Fibroblast of skin of back (primary cell): ENCODE measurements at places on chromosomes 7 and 10.

DNA sequence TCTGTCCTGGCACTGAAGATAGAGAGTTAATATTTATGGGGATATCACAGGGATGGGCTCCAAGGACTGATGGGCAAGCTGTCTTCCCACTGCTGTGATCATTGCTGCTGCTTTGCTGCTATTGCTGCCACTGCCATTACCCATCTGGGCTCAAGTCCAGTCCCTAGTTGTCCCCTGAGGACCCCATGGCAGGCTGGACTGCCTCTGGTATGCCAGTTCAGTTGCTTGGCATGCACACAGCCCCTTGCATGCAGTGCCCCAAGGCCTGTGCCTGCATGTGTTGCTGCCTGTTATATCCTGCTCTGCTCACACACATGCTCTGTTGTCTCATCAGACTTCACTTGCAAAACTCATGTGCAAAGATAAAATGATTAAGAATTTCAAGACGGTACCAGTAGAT is 109.5 kb downstream of the ADRA2A start:
- DNase-seq, result no peak

GRCh38 chr7:31562002-31562401 is 48.1 kb downstream of the ITPRID1 start:
- DNase-seq, result no peak

DNA sequence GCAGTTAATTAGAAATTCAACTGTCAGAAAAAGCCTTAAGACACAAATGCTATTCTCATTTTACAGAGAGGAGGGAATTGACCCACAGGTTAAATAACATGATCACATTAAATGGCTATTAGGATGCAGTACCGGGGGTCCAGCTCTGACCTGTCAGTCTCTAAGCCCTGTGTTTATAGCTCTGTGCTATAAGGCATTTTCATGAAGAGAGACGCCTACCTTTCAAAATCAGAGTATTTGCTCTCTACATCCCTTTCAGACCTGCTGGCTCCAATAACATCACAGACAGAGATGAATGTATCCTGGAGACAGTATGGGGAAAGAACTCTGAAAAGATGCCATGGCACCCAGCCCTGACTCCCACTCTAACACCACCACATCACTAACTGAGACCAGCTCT is 189.9 kb upstream of the PRSS58 start:
- DNase-seq, result no peak

- DNase-seq, result no peak
Observed at GRCh38 chr7:24715171-24715570, 42.1 kb downstream of the GSDME start.

DNA sequence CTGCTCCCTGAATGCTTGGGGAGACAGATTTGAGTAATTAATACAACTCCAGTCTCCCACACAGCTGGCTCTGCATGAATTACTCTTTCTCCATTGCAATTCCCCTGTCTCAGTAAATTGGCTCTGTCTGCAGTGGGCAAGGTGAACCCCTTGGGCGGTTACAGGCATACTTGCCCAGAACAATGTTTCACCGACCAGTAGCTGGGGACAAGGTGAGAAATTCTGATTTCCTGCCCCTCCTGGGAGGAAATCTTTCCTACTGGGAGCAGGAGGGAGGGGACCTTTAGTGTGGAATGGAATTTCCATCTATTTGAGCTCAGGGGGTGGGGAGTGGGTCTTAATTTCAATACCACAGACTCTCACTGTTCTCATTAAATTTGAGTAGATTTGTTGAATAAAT is 42.2 kb upstream of the FZD9 start:
- no peak for DNase-seq

DNA sequence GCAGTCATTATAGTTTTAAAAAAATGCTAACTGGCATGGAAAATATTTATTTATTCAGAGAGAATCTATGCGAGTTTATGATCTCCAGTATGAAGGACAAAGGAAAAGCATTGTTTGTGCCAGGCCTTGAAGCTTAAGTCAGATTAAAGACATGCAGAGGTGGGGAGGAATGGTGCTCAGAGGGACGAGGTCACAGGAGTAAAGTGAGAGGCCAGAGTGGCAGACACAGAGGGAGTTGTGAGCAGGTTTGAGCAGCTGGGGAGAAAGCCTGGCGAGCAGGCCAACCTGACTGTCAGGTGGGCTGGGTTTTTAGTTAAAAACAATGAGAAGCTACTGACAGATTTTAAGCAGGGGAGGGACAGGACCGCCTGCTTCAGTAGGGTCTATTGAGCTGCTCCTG is 6.8 kb upstream of the CCNY start:
- DNase-seq, result no peak

GRCh38 chr10:98533746-98534445 is 87.2 kb upstream of the HPS1 start:
- DNase-seq, result peak; percentile 57

DNA sequence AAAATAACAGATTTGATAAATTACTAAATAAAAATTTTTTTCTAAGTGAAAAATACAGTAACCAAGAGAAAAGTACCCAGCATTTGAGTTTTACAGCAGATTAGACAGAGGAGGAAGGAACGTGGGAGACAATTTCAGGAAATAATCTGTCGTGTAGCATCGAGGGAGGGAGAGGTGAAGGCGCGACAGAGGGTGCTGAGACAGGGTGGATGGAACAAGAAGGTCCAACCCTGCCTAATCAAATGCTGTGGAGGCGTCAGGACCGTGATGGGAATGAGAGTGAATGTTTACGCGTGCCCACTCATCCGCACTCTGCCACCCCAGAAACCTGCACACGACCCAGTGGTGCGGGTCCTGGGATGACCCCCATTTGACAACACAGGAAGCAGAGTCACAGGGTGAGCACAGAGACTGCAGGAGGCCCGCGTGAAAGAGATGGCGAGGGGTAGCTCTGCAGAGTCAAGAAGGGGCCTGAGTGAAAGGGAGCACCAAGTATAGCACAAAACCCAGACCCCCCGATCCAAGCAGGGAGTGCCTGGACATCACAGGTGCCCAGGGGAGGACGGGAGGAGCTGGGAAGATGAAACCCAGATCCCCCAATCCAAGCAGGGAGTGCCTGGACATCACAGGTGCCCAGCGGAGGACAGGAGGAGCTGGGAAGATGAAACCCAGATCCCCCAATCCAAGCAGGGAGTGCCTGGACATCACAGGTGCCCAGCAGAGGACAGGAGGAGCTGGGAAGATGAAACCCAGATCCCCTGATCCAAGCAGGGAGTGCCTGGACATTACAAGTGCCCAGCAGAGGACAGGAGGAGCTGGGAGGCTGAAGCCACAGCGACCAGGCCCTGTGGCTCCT is 558.9 kb downstream of the DNAJB6 start:
- no peak for DNase-seq

GRCh38 chr10:95640891-95641315 is 15.6 kb downstream of the ALDH18A1 start:
- DNase-seq, result no peak

DNA sequence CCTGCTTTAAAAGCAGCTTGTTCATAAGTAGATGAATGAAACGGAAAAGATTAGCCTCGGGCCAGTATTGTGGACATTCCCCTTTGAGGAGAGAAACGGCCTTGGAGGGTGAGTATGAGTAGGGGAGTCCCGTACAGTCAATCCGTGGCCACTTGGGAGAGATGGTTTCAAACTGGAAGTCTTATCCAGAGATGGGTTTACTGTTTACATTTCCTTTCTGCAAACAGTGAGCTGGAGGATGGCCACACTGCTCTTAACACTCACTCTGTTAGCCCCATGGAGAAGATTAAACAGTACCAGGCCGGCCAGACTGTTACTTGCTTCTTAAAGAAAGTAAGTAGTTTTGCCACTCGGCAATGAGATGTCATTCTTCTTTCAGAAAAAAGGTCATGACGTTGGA is 20.3 kb downstream of the CALHM2 start:
- DNase-seq, result no peak

GRCh38 chr7:4282434-4283223 is 399.5 kb upstream of the FOXK1 start:
- peak; percentile 38 for DNase-seq

DNA sequence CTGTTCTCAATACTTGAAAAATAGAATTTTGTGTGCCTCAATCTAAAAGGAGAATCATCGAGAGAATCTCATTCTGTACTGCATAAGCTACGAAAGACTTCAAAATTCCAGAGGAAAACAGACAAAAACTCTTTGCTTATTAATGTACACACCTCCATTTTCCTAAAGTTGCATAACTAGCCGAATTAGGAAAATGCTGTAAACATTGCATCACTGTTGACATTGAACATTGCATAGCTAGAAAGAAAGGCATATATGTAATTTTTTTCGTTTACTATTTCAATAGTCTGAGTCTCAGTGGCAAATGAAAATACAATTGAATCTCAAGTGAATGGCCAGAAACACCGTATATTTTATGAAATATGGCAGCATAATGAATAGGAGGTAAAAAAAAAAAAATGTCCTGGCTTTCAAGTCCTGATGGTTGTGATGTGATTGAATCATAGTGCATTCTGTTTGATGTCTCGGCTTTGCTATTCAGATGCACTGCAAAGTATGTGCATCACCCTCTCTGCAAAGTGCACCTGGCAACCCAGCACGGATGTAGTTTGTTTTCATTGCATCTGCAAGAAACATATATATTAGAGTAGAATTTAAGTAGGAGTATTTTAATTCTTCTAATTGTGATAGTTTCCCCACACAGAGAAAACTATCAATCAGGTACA is 196.7 kb downstream of the VTI1A start:
- DNase-seq, result no peak

DNA sequence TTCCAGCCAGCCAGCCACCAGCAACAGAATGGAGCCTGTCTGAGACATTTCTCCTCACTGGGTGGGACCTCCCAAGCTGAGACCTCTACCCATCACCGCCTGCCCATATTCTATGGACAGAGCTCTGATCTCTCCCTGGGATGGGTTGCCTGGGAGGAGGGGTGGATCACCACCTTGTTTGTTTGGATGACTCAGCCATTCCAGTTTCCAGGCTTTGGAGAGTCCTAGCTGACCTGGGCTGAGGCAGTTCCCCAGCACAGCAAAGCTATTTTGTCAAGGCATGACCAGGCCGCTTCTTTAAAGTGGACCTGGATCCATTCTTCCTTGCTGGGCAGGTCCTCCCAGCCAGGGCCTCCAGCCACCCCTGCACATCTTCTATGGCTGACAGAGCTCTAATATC is 982.3 kb downstream of the DNAJB9 start:
- DNase-seq, result no peak

DNA sequence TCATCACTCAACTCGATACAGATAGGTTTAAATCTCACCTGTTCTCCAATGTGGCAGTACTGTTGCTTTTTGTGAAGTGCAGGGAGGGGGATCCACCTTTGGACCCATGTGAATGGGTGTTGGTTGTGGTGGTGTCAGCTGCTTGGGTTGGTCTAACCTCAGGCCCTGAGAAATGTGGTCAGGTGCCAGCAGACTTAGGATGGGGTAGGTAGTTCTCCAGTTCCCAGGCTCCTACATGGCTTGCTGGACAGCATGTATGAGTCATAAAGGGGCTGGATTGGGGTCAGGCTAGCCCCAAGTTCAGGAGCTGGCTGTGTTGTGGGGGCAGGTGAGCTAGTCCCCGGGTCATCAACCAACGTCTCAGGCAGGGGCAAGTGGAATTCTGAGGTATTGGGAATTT is 472.6 kb upstream of the CNTNAP2 start:
- no peak for DNase-seq

DNA sequence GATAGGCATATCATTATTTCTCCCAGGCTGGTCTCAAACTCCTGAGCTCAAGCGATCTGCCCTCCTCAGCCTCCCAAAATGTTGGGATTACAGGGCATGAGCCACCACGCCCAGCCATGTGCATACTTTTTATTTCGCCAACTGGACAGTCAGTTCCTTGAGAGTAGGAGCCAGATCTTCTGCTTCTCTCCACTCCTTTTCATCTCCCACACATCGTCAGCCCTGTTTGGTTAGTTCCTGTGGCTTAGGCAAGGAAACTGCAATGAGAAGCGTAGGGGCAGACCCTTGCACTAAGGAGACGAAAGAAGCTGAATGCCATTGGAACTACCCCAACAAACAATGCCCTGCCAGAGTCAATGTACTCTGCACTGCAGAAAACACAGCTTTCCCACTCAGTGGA is 178.2 kb downstream of the TRIL start:
- no peak for DNase-seq

DNA sequence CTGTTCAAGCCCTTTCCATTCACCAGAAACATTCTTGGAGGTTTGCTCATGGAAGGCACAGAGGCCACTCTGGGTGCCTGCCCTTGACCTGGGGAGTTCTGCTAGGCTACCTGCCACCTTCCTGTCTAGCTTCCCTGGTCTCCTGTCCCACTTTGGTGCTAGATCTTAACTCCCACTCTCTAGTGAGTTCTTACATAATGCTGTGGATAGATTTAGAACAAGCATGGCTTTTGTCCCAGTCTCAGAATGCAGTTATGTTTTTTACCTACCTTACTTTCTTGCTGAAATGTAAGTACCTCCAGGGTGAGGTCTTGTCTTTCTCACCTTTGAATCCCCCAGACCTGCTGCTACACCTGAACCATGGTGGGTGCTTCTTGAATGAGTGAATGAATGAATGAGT is 1252.3 kb downstream of the TYW1 start:
- no peak for DNase-seq

GRCh38 chr10:70348228-70348850 is 34.1 kb downstream of the LRRC20 start:
- peak; percentile 46 for DNase-seq

DNA sequence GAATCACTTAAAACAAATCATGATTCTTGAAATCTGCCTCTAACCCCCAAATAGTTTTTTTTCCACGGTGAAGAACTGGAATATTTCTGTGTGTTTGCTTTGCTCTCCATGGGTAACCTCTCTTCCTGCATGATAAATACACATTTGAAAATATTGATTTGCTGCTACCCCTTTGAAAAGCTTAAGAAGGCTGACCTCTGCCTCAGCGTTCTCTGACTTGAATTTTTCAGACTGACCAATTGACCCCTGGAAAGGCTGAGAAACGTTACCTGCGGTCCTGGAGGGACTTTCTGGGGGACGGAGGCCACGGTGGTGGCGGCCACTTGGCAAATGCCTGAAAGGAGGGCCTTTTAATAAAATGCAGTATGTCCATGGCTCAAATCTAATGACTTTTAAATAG is 520.2 kb downstream of the LRMDA start:
- DNase-seq, result no peak

- peak; percentile 93 for DNase-seq
Observed at GRCh38 chr10:4069491-4069890, 284.5 kb upstream of the KLF6 start.

GRCh38 chr10:1579671-1580070 is 157.7 kb downstream of the ADARB2 start:
- DNase-seq, result no peak

- DNase-seq, result no peak
Observed at GRCh38 chr10:33139181-33139646, 181.2 kb upstream of the ITGB1 start.

DNA sequence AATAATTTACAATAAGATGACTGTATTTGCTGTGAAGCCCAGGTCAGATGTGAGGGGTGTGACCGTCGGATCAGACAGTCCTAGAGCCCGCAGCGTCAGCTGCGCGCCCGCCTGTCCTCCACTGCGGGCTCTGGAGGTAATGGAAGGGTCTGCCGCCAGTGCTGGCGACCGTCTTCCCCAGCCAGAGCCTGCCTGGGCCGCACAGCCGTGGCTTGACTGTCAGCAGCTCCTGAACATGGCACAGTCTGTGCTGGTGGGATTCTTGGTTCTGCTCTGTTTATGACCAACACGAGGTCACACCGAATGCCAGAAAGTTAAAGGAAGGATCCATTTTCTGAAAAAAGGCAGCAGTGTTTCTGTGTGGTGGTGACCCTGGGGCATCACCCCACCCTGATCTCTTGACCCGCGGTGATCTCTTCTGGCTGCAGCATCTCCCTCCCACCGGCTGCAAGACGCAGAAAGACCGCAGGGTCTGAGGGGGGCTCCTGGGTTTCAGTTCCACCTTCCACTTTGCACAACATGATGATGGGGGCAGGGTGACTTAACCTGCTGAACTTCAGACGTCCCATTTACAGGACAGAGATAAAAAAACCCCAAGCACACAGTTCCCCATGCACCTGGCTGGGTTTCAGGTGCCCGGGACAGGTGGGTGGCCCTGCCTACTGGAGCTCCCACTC is 103.7 kb downstream of the DNAJB6 start:
- no peak for DNase-seq
